Left renal cortex interstitium (tissue), 4 donors: ENCODE measurements at places on chromosomes 13 and 19.

DNA sequence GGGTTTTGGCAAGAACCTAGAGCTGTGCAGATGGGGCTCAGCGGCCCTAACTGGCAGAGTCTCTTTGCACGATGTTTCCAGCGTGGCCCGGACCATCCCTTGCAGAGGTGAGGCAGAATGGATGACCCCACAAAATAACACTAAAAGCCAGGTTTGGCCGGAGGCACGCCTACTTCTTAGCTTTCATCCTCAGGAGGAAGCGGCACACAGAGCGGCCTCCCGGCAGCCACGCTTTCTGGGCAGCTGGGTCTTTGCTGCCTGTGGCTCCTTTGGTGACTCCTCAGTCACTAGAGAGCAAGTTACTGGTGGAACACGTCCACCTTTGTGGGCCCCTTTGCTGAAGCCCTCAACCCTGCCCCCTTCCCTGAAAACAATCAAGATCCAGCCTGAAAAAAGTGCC lies 25.2 kb downstream of the TEX29 start:
- DNase-seq = no peak

DNA sequence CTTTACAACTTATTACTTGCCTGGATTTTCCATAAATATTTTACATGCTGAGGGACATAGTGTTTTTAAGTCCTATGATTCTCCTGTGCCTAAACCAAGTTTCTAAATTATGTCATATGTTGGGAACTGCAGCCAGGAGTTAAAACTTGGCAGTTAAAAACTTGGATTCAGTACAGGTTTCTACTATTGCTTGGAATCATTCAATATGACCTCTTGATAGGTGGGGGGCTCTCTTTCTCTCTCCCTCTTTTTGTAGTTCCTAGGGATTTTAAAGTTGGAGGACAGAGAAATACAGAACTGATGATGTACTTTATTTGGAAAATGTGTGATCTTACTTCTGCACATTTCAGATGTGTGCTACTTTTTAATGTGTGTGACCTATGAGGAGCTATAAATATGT lies 4.7 kb downstream of the CSNK1A1L start:
- DNase-seq = no peak

- DNase-seq = no peak
Observed at GRCh38 chr19:6421075-6422014, 3.3 kb downstream of the KHSRP start.

DNA sequence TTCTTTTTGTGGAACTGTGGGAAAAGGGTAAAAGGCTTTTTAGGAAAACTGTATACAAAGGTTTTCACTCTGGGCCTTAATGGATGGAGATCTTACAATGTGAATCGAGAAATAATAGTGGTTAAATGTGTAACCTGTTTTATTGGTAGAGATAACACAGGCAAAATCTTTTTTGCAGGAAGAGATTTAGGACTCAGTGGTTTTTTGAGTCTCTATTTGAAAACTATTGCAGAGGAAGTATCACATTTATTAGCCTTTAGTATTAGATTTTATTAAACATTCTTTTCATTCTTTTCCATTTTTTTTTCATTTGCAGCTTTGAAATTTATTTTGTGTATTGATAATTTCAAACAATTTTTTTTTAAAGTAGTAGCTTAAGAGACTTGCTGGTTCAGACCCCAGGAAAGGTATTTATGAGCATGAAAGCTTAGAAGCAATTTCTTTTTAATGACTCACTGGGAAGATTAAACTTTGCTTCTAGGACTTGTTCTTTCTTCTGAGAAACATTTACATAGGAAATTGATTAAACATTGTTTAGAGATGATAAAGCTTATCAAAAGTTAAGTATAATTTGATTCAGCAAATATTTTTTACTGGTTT lies 10.5 kb downstream of the KLF5 start:
- no peak for DNase-seq

- no peak for DNase-seq
Observed at GRCh38 chr13:52695856-52696255, 43.2 kb downstream of the SUGT1 start.

GRCh38 chr13:79374578-79374977 lies 31.5 kb downstream of the RBM26 start:
- no peak for DNase-seq

- no peak for DNase-seq
Observed at GRCh38 chr13:104198801-104199200, 1132.6 kb upstream of the SLC10A2 start.

DNA sequence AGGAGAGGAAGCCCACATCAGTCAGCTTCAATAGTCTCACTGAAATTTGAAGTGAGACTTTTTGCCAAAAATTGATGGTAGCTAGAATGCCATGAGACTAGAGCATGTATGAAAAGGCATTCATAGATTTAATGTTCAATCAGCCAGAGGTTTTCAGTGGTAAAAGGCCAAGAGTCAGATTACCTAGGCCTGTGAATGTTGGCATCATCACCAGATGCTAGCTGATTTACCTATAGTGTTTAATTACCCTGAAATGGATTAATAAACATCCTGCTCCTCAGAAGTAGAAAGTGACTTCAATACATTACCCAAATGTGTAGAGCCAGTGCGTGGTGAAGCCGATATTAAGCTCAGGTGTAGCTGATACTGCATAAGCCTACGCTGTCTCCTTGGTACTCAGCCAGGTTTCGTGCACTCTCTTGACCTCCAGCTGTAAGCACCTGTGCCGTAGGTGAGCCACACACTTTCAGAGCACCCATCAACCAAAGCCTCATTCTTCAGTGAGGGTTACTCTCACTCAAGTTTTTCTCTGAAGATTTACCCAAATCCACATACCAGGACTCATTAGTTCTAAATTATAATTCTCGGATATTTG lies 1140.3 kb upstream of the SLC10A2 start:
- no peak for DNase-seq

DNA sequence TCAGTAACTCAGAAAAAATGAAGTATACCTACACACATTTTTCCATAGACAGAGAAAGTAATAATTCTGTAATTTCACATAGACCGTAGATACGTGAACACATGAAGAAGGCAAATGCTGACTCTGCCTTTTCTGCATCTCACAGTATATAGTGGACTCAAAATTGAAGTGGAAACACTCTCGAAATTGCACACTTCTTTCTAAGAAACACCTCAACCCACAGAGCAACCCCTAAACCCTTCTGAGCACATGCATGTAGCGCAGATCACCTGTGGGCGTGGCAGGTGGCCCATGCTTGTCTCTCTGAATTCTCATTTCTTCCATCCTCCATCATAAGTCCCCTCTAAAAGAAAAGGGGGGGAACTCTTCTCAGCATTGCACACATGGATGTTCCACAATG lies 34.7 kb downstream of the COL4A1 start:
- DNase-seq = no peak

GRCh38 chr19:1063030-1063908 lies 3.7 kb upstream of the ARHGAP45 start:
- DNase-seq = no peak

- DNase-seq = no peak
Observed at GRCh38 chr13:110374431-110375370, 67.6 kb downstream of the COL4A2 start.

- DNase-seq = no peak
Observed at GRCh38 chr19:4197625-4198466, 15.4 kb downstream of the ANKRD24 start.

- no peak for DNase-seq
Observed at GRCh38 chr19:6465006-6465405, 935 bp downstream of the CRB3 start.

GRCh38 chr19:2253106-2254063 lies 2.8 kb downstream of the JSRP1 start:
- DNase-seq = no peak

GRCh38 chr13:22081430-22081829 lies 410.6 kb downstream of the FGF9 start:
- DNase-seq = no peak

DNA sequence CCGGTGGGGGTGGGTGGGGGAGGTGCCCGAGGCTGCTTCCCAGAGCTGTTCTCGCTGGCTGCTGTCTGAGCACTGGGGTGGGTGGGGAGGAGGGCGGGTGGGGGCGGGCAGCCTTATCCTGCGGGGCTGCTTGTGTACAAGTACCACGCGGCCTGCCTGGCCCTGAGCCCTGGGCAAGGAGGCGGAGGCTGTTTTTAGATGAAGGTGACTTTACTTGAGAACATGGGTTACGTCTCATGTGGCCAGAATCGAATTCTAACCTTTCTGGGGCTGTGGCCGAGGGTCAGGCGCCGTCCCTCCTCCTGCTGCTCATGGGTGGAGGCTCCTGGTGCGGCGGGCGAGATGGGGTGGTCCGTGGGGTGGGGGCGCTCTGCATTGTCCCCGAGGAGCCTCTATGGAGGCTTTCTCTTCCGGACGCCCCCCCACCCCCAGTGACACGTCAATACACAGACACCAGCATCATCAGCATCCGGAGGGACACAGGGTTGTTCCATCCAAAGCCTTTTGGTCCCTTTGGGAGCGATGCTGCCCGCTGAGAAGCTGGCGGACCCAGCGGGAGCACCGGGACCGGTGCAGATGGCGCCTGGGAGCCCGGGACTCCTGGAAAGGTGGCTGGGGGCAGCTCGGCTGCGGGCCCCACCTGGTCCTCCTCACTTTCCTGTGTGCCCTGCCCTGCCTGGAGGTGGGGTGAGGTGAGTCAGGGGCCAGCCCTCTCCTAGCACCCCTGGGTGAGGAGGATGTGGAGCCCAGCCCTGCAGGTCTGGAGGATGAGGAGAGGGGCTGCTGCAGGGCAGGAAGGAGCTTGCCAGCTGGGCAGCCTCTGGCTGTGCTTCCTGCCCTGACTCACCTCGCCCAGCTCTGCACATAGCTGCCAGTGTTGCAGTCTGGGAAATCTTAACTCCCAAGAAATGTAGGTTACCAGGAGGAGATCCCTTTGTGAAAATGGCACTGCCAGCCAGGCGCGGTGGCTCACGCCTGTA lies 3.4 kb downstream of the BSG start:
- DNase-seq = no peak

- DNase-seq = no peak
Observed at GRCh38 chr19:51318687-51319648, 7.5 kb downstream of the IGLON5 start.

DNA sequence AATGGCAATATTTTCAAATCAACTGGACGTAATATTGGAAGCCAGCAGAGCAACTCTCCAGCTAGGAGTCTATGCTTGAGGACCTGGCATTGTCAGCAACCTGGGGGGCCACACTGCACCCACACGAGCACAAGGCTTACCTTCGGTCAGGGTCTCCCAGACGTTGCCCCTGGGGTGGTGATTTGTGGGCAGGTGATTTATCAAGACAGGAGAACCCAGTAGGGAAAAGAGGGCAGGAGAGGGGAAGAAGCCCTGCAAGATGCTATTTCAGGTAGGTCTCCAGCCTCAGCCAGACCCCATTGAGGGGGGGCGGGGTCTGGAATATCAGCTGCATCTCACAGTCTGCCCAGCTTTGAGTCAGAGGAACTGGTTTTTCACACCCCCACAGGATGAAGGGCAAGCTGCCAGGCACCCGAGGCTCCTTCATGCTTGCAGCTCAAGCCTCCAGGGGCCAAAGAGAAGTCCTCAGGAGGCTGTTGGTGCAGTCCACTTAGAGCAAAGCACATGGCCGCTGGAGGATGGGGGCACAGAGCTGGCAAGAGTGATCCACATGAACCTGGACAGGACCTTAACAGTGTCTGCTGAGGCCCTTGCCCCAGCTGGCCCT lies 80.9 kb upstream of the UQCRFS1 start:
- no peak for DNase-seq

DNA sequence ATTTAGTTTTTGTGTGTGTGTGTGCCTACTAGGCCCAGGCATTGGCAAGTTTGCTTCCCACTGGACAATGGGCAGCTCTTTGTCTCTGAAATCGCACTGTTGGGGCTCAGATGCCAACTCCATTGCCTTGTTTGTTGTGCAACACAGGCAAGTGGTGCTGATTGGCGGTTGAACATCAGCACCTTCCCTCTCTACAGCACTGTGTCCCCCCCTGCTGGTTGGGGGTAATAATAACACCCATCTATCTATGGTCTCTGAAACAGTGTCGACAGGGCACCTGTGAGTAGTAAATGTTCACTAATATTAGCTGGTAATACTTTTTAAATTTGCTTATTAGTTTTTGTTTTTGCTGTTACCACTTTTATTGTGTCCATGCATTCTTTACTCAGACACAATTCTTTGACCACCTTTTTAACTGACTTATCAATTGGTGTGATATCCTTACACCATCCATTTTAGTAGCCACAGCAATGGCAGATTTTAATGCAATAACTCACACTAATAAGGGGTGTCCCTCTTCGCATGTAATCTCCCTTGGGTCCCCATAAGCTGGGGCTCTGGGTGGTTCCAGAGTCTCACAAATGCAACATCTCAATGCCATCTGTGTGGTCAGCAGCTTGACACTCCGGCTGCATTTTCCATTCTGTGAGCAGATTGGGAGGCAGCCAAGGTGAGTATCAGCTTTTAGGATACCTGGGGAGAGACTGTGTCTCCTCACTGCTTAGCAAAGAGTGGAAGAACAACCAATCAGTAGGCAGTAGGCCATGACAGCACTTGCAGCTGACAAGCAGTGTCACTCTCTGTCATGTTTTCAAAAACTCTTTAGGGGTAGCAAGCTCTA lies 47.7 kb upstream of the UQCRFS1 start:
- DNase-seq = no peak
